LHCN-M2 (cell line): ENCODE measurements at places on chromosomes 16 and 17.

- no peak for DNase-seq
These were observed 14.2 kb upstream of the LRRC75A start for GRCh38 chr17:16506188-16506587.

DNA sequence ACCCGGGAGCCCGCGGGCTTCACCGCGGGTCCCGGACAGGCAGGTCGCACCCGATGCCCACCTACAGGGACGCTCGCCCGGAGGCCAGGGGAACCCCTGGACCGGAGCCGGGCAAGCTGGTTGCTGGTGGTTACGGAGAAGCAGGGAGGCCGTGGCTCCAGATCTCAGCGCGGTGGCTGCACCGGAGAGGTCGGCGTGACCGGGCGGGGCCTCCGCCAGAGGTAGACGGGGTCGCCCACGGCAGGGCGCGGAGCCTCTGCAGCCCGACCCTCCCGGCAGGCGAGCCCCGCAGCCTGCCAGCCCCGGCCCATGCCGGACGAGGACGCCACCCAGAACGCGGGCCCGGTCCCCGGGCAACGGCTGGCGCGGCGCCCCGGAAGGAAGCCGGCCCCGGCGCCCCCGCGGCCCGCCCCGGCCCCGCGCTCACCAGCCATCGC is 341 bp downstream of the PCYT2 start:
- DNase-seq: no peak

DNA sequence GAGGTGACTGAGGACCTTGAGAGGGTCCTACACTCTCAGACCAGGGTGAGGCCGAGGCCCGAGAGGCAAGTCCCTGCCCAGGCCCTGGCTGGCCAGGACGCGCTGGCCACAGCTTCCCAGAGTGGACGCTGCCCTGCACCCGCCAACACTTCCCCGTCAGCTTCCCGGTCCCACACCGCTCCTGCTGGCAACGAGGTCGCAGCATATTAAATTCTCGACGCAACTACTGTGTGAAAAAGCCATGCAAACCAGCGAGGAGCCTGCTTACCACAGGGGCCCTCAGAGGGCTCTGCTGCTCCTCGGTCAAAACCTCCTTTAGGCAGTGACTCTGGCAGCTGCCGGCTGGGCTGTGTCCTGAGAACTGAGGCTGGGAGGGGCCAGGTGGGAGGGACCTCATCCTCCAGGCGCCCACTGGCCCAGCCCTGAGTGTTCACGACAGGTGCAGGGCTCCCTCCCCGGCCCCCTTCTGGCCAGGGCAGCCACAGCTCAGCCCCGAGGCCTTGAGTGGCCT is 2.1 kb upstream of the TEX19 start:
- DNase-seq: peak; percentile 39

GRCh38 chr17:38735161-38735997 is 5.2 kb downstream of the CISD3 start:
- no peak for DNase-seq

DNA sequence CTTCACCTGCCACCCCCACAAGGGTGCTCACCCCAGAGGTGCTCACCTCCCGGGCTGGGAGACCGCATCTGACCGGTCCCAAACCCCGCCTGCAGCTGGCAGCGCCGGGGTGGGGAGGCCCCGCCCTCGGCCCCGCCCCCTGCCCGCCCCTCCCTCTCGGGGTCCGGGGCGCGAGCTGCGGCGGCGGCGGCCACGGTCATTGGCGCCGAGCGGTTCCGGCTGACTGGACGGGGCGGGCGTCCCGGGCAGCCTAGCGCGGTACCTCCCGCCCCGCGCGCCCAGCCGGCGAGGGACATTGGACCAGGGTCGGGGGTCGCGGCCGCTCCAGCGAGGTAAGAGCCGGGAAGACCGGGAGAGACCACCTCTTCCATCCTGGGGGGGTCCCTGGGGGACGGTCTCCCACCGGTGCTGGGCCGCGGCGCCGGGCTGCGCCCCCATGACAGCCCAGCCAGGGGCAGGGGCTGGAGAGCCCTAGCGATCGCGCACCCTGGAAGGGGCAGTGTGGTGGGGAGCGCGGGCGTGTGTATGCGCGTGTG is at the start of gene CACNG5:
Gene CACNG5, plus strand, starts transcription at position 199 of the 536 bp plus-strand sequence. CDS start 42,216 bp downstream, outside the sequence.
- DNase-seq: no peak

- DNase-seq: no peak
These were observed 4.6 kb upstream of the NPIPB2 start for GRCh38 chr16:11946433-11946832.
